Neuronal stem cell (in vitro differentiated cells): ENCODE measurements at places on chromosomes 3 and 15.

GRCh38 chr3:25478964-25479726 lies 51.1 kb downstream of the RARB start:
- no peak for DNase-seq

- no peak for DNase-seq
Measured at GRCh38 chr3:186090901-186091300, 18.0 kb downstream of the ETV5 start.

- DNase-seq: no peak
Measured at GRCh38 chr3:166900866-166901577, 479.1 kb downstream of the ZBBX start.

GRCh38 chr3:74332165-74332564 lies 282.3 kb downstream of the CNTN3 start:
- DNase-seq: no peak

- DNase-seq: no peak
Measured at GRCh38 chr3:154334973-154335420, 10.7 kb upstream of the DHX36 start.

DNA sequence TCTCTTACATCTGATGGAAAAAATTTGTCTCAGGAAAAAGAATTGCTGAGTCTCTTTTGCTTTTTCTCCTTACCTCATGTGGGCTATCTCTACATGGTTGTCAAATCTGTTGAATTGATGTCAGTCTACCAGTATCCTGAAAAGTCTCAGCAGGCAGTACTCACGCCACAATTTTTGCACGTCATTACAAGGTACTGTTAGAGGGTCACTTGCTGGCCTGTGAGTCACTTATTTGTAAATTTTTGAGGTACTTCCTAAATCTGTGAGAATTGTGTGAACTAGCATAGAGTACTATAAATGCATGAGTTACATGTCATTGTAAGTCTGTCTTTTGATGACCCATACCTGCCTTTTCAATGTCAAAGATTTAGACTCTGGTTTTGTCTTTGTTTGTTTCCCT lies 15.9 kb downstream of the HPS3 start:
- no peak for DNase-seq

DNA sequence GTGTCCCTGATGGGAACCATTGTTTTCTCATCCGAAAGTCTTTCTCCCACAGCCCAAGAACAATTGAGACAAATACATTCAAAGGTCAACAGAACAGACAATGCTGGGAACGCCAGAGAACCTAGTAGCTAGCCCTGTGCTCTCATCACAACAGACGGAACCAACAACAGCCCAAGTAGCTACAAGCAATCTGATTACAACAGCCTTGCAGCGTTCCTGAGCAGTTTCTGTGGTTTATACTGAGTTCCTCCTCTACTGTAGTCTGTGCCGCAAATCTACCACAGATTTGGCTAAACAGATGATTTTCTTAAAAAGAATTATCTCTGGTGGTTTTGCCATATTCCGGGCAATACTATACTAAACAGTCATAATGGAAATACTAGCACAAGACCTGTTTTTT lies 435.6 kb downstream of the MECOM start:
- DNase-seq: no peak

GRCh38 chr3:31242026-31242960 lies 290.4 kb upstream of the STT3B start:
- DNase-seq: no peak

DNA sequence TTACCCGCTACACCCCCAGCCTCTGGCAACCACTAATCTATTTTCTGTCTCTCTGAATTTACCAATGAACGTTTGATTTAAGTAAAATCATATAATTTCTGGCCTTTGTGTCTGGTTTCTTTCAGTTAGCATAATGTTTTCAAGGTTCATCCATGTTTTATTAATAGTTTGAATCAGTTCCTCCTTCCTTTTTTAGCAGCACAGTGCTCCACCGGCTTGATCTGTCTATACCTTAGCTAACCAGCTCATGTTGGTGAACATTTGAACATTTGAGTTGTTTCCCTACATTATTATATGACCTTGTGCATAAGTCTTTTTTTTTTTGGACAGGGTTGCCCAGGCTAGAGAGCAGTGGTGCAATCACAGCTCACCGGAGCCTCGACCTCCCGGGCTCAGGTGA lies 33.3 kb downstream of the PDE8A start:
- no peak for DNase-seq

DNA sequence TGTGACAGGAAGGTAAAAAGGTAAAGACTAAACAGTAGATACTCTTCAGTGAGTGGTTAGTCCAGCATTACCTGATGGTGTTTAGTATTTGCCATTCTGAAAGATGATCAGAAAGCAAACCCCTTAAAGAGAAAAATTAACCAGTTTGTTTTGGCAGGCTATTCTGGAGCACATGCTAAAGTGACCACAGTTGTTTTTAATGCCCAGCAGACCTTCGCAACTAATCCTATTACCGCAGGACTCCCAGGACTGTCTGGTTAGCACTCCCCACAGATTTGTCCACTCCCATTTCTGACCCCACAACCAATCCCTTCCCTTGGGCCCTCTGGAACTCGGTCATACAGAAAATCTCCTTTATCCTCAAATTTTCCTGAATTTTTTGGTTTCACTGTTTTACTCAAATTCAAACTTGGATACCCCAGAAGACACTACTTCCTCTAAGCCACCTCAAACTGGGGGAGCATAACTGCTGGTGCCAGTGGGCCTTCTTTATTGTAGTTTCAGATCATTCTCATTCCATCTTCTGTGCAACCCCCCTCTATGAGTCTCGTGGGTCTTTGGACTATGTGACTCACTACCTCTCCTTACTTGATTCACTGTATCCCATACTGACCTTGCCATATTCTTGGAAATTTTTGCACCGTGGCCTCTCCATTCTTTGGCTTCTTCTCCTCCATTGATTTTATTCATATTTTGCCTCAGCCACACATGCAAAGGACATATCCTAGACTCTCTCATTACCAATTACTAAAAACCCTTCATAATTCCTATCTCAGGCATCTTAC lies 104.4 kb downstream of the RBMS3 start:
- DNase-seq: no peak

DNA sequence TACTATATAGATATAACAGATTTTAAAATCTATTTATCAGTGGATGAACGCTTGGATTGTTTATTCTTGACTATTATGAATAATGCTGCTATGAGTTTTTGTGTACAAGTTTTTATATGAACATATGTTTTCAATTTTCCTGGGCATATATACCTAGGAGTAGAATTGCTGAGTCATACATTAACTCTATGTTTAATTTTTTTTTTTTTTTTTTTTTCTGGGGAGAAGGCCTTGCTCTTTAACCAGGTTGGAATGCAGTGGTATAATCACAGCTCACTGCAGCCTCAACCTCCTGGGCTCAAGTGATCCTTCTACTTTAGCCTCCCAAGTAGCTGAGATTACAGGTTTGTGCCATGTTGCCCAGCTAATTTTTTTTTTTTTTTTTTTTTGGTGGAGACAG lies 9.1 kb downstream of the CIDEC start:
- no peak for DNase-seq

- DNase-seq: no peak
Measured at GRCh38 chr3:151740581-151740980, 6.9 kb downstream of the AADACL2 start.

DNA sequence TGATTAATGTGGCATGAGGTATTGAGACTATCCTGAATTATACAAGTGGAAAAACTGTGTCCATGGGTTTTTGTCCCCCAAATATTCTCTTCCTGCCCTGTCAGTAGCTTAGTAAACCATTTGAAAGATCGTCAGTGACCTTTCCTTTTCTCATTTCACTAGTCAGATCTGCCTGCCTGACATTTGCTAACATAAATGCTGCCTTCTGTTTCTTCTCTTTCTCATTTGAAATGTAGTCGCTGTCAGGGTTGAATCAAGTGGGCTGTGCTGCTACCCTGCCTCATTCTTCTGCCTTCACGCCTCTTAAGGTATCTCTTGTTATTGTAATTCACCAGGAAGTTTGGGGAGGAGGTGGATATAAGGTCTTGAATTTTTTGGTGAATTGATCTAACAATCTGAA lies 67.5 kb downstream of the LRCH3 start:
- no peak for DNase-seq

DNA sequence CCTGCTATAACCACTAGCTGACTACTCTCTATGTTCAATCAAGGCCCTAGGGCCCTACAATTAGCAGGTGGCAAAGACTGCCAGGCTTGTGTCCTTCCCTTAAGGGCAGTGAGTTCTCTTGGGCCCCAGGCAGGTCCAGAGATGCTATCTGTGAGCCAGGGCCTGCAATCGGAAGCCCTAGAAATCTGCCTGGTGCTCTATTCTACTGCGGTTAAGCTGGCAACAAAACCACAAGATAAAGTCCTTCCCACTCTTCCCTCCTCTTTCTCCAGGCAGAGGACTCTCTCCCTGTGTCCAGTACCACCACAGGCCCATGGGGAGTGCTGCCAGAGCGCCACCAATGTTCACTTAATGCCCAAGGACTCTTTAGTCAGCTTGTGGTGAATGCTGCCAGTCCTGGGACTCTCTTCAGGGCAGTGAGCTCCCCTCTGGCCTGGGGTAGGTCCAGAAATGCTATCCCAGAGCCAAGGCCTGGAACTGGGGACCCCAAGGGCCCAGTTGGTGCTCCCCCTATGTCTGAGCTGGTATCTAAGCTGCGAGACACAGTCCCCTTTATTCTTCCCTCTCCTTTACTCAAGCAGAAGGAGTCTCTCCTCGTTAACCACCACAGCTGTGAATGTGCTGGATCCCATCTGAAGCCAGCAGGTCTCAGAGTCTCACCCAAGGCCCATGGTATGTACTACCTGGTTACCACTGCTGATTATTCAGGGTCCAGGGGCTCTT lies 34.7 kb downstream of the XXYLT1 start:
- DNase-seq: no peak
